Aorta (tissue), 5 donors: ENCODE measurements at places on chromosomes 11 and 22. TPM values are rescaled to one million over a fixed set of nuclear protein-coding genes. Genes with fewer than 3 reads are reported as not detected.

GRCh38 chr11:78583889-78584288 is 9.2 kb upstream of the NARS2 start:
- no peaks in the 10 kb centered on the region for H3K4me1 ChIP-seq
- no peak overlapping the region for H3K27ac ChIP-seq
- H3K36me3 ChIP-seq, result no peaks in the 10 kb centered on the region
- H3K27me3 ChIP-seq, result no peaks in the 10 kb centered on the region
- no peak for DNase-seq

DNA sequence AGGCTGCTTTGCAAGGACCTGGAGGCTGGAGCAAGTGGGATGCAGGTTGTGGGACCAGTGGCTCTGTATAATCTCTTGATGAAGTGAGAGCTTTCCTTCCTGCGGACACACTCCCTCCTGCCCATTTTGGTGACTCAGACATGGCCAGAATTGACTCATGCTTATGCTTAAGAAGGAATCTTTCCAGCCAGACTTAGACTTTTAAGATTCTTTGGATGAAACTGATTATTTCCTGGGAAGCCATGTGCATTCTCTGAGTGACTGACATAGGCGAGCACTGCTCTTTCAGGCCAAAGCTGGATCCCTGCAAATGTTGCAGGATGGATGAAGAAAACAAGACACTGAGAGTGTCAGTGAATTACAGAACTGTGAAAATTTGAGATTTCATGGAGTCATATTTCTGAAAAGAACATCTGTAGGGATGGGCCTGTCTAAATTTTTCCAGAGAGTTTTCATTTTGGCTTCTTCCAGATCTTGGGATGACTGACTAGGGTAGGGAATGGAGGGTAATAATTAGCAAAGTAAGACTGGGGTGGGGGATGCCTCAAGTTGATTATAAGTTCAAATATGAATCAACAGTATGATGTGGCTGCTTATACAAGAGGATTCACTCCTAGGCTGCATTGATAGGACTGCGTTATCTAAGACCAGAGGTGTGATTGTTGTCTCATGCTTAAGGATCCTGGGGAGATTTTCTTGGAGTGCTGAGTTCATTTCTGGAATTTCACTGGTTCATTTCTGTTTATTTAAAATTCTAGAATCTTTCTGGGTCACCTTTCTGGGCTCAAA is 195.8 kb downstream of the HIPK3 start:
- H3K27me3 ChIP-seq, result peaks cover 2% of the 10 kb centered on the region
- no peak overlapping the region for H3K4me3 ChIP-seq
- H3K4me1 ChIP-seq, result no peaks in the 10 kb centered on the region
- no peak for DNase-seq
- no peaks in the 10 kb centered on the region for H3K36me3 ChIP-seq

GRCh38 chr22:46113910-46114517 is 36.3 kb upstream of the PPARA start:
- H3K4me1 ChIP-seq, result no peaks in the 10 kb centered on the region
- DNase-seq, result no peak
- no peaks in the 10 kb centered on the region for H3K36me3 ChIP-seq
- H3K27me3 ChIP-seq, result no peaks in the 10 kb centered on the region

DNA sequence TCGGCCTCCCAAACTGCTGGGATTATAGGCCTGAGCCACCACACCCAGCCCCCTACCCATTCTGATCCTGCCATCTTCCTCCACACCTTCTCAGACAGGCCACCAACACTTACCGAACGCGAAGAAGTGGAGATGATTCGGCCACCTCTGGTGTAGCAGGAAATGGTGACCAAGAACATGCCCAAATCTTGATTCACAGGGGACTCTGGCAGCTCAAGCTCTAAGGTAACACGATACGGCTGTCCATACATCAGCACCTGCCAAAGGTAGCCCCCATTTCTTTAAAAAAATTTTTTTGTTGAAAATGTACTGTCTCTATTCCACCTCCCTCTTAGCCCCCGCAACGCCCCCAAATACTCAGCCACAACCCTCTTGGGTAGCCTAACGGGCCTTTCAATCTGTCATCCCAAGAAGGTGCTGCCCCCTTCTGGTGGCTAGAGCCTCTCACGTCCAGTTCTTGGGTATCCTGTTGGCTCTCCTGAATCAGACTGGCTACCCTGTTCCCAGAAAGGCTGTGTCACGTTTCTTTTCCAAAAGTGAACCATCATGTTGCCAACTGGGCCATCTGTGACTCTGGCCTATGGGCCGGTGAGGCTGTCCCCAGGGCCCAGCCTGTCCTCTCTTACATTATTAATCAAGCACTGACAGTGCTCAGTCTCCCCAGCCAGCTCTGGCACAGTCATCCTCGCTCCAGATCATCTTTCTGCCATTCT is 5.3 kb upstream of the LRRN4CL start:
- peak; percentile 90 for DNase-seq
- no peaks in the 10 kb centered on the region for H3K4me1 ChIP-seq
- no peaks in the 10 kb centered on the region for H3K36me3 ChIP-seq
- H3K27ac ChIP-seq, result no peak overlapping the region
- H3K4me3 ChIP-seq, result no peak overlapping the region

GRCh38 chr22:29149841-29150555 is 55.7 kb upstream of the EMID1 start:
- no peak overlapping the region for H3K27ac ChIP-seq
- no peak overlapping the region for H3K4me3 ChIP-seq
- H3K36me3 ChIP-seq, result no peaks in the 10 kb centered on the region
- no peaks in the 10 kb centered on the region for H3K27me3 ChIP-seq

- H3K4me3 ChIP-seq, result no peak overlapping the region
- no peaks in the 10 kb centered on the region for H3K4me1 ChIP-seq
- no peaks in the 10 kb centered on the region for H3K27me3 ChIP-seq
- no peaks in the 10 kb centered on the region for H3K36me3 ChIP-seq
- H3K27ac ChIP-seq, result no peak overlapping the region
These were observed 2017.3 kb downstream of the LRRC4C start for GRCh38 chr11:39442177-39442576.

GRCh38 chr11:70616938-70617654 is 218.8 kb downstream of the CTTN start:
- no peak overlapping the region for H3K4me3 ChIP-seq
- DNase-seq, result no peak
- H3K27me3 ChIP-seq, result no peaks in the 10 kb centered on the region
- no peaks in the 10 kb centered on the region for H3K4me1 ChIP-seq
- no peak overlapping the region for H3K27ac ChIP-seq
- H3K36me3 ChIP-seq, result no peaks in the 10 kb centered on the region

GRCh38 chr22:27726686-27727449 is 74.7 kb downstream of the MN1 start:
- no peak overlapping the region for H3K27ac ChIP-seq
- H3K27me3 ChIP-seq, result no peaks in the 10 kb centered on the region
- H3K4me1 ChIP-seq, result no peaks in the 10 kb centered on the region
- H3K36me3 ChIP-seq, result no peaks in the 10 kb centered on the region
- no peak overlapping the region for H3K4me3 ChIP-seq
- DNase-seq, result peak; percentile 84

GRCh38 chr11:125281831-125282595 is 117.5 kb downstream of the PKNOX2 start:
- no peak overlapping the region for H3K4me3 ChIP-seq
- no peak overlapping the region for H3K27ac ChIP-seq

DNA sequence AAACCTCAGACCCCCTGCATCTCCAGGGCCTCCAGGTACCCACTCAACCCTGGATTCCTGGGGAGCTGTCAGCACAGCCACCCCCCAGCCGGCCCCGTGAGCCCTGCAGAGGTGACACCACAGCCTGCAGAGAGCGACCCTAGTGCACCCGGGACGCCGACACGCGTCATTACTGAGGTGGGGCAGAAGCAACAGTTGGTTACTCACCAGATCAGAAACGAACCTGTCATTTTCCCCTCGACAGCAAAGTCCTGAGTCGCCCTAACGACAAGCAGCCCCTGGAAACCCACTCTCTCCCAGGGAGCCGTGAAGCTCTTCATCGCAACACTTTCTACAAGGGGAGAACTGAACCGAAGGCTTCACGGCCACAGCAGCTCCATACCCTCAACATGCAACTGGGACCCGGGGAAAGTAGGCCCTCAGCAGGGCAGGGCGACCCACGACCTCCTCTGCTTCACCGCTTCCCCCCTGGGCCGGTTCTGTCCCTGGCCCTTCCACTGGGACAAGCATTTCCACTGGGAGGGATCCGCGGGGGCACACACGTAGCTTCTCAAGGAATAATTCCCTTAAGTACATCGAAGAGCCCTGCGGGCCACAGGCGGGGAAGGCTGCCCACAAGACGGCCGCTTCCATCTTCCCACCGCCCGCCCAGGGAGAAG is 1.6 kb downstream of the BRD1 start:
- no peak overlapping the region for H3K27ac ChIP-seq
- DNase-seq, result no peak
- no peaks in the 10 kb centered on the region for H3K36me3 ChIP-seq
- no peaks in the 10 kb centered on the region for H3K27me3 ChIP-seq
- H3K4me1 ChIP-seq, result peaks cover 3% of the 10 kb centered on the region

Gene ELFN2
- 0.24 TPM for total RNA-seq

Gene ZP1
- not detected for total RNA-seq

Gene NEAT1
- total RNA-seq, result 1,734 TPM

Gene HORMAD2
- total RNA-seq, result not detected

Gene OR8D1
- not detected for total RNA-seq
